ENCODE measurements at places on chromosomes 2 and 18.

GRCh38 chr2:160742667-160743066 lies 249.1 kb upstream of the RBMS1 start:
- no peak for DNase-seq

- no peak for DNase-seq
Measured at GRCh38 chr2:53096351-53096750, 671.3 kb upstream of the CHAC2 start.

DNA sequence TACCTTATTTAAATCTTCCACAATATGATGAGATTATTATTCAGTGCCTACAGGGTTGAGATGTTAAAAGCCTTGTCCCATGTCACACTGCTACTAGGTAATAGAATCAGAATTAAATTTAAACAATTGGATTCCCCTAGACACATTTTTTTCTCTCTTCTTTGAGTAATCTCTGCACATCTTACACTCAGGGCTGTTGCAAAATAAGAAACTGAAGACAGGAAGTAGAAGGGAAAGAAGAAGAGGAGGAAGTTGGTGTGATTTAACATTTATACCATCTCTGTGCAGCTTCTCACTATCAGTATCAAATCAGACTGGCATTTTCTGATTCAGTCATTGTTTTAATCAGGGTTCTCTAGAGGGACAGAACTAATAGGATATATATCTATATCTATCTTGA lies 677.6 kb downstream of the IRS1 start:
- DNase-seq: no peak

- no peak for DNase-seq
Measured at GRCh38 chr2:164458792-164459191, 162.5 kb downstream of the GRB14 start.

DNA sequence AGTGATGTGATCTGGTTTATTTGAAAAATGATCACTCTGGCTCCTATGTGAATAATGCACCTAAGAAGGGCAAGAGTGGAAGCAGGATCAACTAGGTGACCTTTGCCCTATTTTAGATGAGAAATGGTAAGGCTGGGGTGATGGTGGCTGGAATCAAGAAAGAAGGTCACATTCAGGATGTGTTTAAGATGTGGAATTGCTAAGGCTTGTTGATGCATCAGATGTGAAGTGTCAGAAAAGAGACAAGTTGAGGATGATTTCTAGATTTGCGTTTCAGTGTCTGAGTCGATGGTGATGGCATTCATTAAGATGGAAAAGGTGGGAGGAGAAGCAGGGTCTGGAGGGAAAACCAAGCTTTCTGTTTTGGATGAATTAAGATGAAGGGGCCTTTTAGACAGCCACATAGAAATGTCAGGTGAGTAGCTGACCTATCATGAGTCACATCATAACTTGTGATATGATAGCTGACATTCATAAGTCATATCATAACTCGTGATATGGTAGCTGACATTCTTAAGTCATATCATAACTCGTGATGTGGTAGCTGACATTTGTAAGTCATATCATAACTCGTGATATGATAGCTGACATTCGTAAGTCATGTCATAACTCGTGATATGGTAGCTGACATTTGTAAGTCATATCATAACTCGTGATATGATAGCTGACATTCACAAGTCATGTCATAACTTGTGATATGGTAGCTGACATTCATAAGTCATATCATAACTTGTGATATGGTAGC lies 101.2 kb upstream of the SEC11C start:
- no peak for DNase-seq

DNA sequence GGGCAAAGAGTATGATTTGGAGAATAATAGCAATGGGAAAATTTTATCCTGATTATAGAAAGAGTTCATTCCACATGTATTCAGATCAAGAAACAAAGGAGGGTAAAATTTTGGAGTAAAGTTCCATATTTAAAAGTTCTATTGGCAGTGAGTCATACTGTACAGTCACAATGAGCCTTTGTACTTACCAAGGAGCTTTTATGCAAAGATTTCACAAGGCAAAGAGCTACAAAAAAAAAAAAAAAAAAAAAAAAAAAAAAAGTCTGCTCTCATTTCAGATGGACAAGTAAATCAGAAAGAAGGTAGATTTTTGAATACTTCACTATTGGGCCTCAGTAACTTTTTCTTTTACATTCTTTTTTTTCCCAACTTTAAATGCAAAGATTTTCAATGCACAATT lies 1802.2 kb upstream of the PIK3C3 start:
- no peak for DNase-seq

- DNase-seq: no peak
Measured at GRCh38 chr18:44842588-44843412, 162.1 kb downstream of the SETBP1 start.

DNA sequence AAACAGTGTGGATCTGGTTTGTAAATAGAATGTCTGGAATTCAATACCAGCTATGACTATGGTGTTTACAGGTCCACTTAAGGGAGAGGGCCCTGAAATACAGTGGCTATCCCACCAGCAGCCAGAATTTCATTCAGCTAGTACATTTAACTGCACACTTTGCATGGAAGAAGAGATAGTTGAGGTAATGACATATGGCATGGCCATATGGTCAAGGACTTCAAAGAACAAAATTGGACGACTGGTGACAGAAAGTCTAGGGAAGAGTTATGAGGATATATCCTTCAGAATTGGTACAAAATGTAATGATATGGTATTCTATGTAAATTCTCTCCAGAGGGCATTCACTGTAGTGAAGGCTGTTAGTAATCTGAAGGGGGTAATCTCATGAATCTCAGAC lies 105.0 kb downstream of the IKZF2 start:
- DNase-seq: no peak

DNA sequence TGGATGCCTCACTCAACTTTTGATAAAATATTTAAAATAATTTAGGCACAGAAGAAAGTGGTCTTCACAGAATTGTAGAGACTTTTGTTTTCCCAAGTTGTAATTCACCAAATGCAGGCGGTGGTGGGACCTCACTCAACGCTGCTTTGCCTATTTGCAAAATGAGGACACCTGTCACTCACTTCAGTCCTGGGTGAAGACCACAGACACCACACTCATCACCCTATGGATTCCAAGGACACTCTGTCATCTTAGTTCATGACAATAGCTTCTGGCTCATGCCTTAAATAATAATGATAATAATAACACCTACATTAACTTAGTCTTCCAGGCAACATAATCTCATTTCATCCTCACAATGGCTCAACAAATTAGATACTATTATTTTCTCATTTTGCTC lies 234.4 kb downstream of the RNF152 start:
- DNase-seq: no peak

GRCh38 chr18:38032516-38032915 lies 466.9 kb upstream of the CELF4 start:
- no peak for DNase-seq

All from anterior cingulate cortex (tissue), 58 donors.